ENCODE measurements at places on chromosomes 2 and 18.

- peaks cover 3% of the 10 kb centered on the region for H3K27me3 ChIP-seq
- H3K27ac ChIP-seq: no peak overlapping the region
- no peak for DNase-seq
- H3K4me3 ChIP-seq: no peak overlapping the region
- no peaks in the 10 kb centered on the region for H3K36me3 ChIP-seq
Measured at GRCh38 chr2:217398101-217398500, 538.2 kb upstream of the TNP1 start.

GRCh38 chr18:12372406-12372805, 4.6 kb downstream of the AFG3L2 start:
- peaks cover 36% of the 10 kb centered on the region for H3K4me1 ChIP-seq
- H3K4me3 ChIP-seq: no peak overlapping the region
- H3K27me3 ChIP-seq: no peaks in the 10 kb centered on the region
- H3K27ac ChIP-seq: no peak overlapping the region
- peaks cover 26% of the 10 kb centered on the region for H3K36me3 ChIP-seq
- DNase-seq: no peak

- H3K36me3 ChIP-seq: no peaks in the 10 kb centered on the region
- peak overlapping the region; percentile 15 for H3K4me3 ChIP-seq
- H3K4me1 ChIP-seq: peaks cover 31% of the 10 kb centered on the region
- no peak for DNase-seq
Measured at GRCh38 chr2:230636684-230637271, 75.9 kb upstream of the CAB39 start.

GRCh38 chr2:64245631-64246030, 101.4 kb upstream of the PELI1 start:
- H3K27ac ChIP-seq: no peak overlapping the region
- no peaks in the 10 kb centered on the region for H3K4me1 ChIP-seq
- H3K27me3 ChIP-seq: peaks cover 10% of the 10 kb centered on the region
- DNase-seq: no peak

DNA sequence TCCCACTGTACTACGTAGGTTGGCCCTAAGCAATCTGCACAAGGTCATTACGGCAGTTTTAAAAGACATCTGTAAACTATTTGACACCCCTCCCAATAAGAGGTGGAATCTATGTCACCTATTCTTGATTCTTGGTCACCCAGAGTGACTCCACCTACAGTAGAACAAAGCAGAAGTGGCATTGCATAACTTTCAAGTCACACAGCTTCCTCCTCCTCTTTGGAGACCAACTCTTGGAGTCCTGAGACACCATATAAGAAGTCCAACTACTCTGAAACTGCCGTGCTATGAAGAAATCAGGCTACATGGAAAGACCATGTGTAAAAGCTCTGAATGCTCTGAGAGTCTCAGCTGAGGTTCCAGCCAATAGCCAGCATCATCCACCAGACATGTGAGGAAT, 253.5 kb upstream of the CDH20 start:
- no peaks in the 10 kb centered on the region for H3K27me3 ChIP-seq
- H3K4me3 ChIP-seq: no peak overlapping the region
- no peaks in the 10 kb centered on the region for H3K4me1 ChIP-seq
- H3K36me3 ChIP-seq: no peaks in the 10 kb centered on the region
- DNase-seq: no peak

DNA sequence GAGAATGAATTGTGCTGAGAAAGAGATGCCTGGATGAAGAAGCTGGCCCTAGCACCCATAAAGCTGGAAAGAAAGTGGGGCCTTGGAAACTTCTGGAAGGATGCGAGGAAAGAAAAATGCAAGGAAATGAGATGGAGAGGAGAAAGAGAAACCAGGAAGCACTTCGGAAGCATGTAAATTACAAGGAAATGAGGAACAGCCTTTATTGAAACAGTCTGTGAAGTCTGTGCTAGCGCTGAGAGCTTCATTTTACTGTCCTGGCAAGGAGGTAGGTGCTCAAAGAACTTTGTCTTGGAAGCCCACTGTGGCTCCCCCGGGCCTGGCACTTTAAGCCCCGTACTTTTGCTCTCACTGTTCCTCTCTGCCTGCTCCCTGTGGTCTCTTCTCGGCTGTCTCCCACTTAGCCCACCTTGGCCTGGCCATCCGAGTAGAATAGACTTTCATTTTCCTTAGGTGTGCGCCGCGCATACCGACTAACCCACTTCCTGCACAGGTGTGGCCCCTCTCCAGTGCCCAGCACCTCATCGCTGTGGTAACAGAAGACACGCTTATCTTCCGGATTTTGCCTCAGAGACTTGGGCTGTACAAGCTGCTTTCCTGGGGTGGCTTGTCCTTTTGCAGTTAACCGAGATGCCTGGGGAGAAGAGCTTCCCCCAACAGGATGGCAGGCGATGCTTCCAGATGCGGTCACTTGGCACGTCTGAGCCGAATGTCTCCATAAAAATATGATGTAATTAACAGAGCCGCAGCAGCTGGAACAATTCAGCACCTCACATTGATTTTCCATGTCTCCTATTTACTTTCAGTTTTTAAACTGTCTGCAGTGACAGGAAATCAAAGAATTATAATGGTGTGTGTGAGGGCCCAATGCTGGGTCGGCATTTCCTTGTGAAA, 199.6 kb downstream of the HRH4 start:
- H3K36me3 ChIP-seq: no peaks in the 10 kb centered on the region
- H3K27me3 ChIP-seq: peaks cover 2% of the 10 kb centered on the region
- peaks cover 12% of the 10 kb centered on the region for H3K4me1 ChIP-seq
- peak overlapping the region; percentile 72 for H3K4me3 ChIP-seq
- peak; percentile 16 for DNase-seq

GRCh38 chr2:67457699-67458098, 60.6 kb downstream of the ETAA1 start:
- H3K27ac ChIP-seq: no peak overlapping the region
- no peaks in the 10 kb centered on the region for H3K27me3 ChIP-seq
- no peak for DNase-seq
- H3K4me3 ChIP-seq: no peak overlapping the region
- no peaks in the 10 kb centered on the region for H3K4me1 ChIP-seq

- peaks cover 12% of the 10 kb centered on the region for H3K4me1 ChIP-seq
- H3K36me3 ChIP-seq: no peaks in the 10 kb centered on the region
- no peak overlapping the region for H3K4me3 ChIP-seq
- no peak for DNase-seq
- no peak overlapping the region for H3K27ac ChIP-seq
Measured at GRCh38 chr18:24656050-24656449, 195.6 kb downstream of the HRH4 start.

GRCh38 chr2:223929571-223930102, 15.5 kb downstream of the WDFY1 start:
- no peaks in the 10 kb centered on the region for H3K27me3 ChIP-seq
- H3K27ac ChIP-seq: peak overlapping the region; percentile 48
- no peak for DNase-seq
- no peak overlapping the region for H3K4me3 ChIP-seq

GRCh38 chr2:20526160-20526559, 79.3 kb downstream of the RHOB start:
- no peak for DNase-seq
- H3K27me3 ChIP-seq: peaks cover 9% of the 10 kb centered on the region
- H3K27ac ChIP-seq: no peak overlapping the region
- no peaks in the 10 kb centered on the region for H3K4me1 ChIP-seq
- no peak overlapping the region for H3K4me3 ChIP-seq

DNA sequence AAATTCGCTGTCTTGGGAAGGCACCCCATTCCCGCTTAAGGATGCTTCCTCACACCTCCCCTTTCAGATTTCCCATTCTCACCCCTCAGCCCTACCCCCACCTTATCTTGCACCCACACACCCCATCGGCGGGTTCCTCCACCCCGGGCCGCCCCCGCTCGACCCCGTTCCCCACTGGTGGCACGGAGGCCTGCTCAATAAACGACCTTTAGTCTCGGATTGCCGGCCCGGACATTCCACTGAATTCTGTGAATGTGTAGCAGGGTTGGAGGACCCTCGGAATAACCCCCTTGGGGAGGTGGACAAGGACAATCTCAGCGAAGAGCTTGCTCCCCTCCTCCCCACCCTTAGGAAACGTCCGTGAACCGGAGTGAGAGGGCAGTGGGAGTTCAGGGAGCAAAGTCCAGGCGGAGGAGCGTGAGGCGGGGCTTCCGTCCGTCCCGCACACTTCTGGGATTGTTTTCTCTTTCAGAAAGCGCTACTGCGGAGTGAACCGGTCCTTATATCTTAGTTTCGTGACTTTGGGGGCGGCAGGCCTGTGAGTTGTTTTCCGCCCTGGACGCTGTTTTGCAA, 2.8 kb upstream of the LBX2 start:
- peak overlapping the region; percentile 26 for H3K27ac ChIP-seq
- peak overlapping the region; percentile 71 for H3K4me3 ChIP-seq

DNA sequence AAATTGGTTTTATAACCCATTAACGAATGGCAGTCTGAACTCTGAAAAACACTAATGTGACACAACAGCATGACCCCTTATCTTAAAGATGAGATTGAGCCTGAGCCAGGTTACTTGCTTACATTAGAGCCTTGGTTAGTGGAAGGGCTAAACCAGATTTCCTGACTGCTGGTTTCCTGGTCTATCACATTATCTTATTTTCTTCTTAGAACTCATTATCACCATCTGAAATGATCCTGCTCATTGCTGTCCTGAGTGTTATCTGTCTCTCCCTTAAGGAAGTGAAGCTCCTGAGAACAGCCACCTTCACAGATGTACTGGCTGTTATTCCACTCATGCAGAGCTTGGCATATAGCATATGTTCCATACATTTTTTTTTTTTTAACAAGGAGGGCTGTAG, 9.0 kb upstream of the NRP2 start:
- H3K27me3 ChIP-seq: peaks cover 16% of the 10 kb centered on the region
- DNase-seq: no peak
- no peak overlapping the region for H3K27ac ChIP-seq
- H3K4me1 ChIP-seq: no peaks in the 10 kb centered on the region
- no peak overlapping the region for H3K4me3 ChIP-seq
- no peaks in the 10 kb centered on the region for H3K36me3 ChIP-seq

- DNase-seq: no peak
- H3K4me1 ChIP-seq: no peaks in the 10 kb centered on the region
- H3K4me3 ChIP-seq: no peak overlapping the region
Measured at GRCh38 chr2:61771904-61772845, 81.7 kb downstream of the FAM161A start.

GRCh38 chr2:57497489-57498096, 549.0 kb upstream of the VRK2 start:
- no peaks in the 10 kb centered on the region for H3K27me3 ChIP-seq
- H3K27ac ChIP-seq: no peak overlapping the region
- no peak for DNase-seq
- no peaks in the 10 kb centered on the region for H3K36me3 ChIP-seq

DNA sequence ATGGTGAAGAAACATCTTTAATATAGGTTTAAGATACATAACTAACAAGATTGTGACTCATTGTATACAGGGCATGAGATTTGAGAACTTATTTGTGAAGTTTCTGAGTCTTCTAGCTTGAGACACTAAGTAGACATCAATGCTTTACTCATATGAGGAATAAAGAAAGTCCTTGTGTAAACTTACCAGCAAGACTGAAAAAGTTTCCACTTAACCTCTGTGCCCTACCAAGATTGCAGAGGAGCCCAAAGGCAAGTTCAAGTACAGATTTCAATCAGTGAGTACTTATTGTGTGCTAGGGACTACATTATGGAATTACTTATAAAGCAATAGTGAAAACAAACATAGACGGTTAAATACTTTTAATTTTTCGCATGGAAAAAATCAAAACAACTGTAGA, 1041.2 kb upstream of the CELF4 start:
- H3K27me3 ChIP-seq: no peaks in the 10 kb centered on the region
- no peak overlapping the region for H3K4me3 ChIP-seq
- DNase-seq: no peak
- H3K27ac ChIP-seq: no peak overlapping the region
- H3K36me3 ChIP-seq: no peaks in the 10 kb centered on the region
- peaks cover 5% of the 10 kb centered on the region for H3K4me1 ChIP-seq

DNA sequence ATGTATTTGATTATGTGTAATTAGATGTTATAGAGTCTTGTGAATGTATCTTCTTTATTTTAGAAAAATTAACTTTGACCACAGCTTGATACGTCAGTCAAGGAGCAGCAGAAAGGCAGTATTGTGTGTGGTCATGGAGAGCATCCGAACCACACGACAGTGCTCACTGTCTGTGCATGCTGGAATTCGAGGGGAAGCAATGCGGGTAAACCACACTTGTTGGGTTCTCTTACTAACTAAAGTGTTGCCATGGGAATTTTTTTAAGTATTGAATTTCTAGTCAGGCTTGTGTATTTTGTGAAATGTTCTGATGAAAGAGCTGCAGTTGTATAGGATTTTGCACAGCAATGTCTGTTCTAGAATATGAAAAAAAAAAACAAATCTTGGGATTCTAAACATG, 4.8 kb downstream of the PJVK start:
- H3K4me1 ChIP-seq: peaks cover 11% of the 10 kb centered on the region
- no peaks in the 10 kb centered on the region for H3K36me3 ChIP-seq
- H3K4me3 ChIP-seq: no peak overlapping the region

DNA sequence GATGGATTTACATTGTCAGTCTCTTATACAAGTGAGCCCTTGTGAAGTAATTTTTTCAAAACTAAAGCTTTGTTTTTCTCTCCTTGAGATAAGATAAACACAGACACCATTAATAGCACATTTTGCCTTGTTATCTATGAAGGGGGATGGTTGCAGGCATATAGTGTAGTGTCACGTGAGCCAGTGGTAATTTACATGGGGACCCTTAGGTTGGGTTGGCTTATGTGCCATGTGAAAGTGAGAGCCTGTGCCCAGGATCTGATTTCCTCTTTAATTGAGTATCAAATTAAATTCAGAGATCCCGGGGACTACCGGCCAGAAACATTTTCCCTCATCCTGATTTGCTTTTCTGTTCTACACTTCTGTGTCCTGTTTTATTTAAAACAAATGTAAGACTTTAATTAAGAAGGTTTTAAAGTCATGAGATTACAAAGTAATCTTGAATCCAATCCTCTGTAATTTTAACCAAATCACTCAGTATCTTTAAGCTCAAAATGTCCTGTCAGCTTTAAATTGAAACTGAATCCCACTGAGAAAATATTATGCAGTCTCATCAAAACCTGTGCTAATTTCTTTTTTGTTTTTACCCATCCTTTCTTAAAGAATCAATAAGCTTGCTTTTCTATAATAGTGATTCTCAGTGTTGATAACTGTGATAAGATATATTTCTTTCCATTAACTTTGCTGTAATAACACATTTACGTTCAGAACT, 63.8 kb downstream of the PTPRM start:
- H3K36me3 ChIP-seq: no peaks in the 10 kb centered on the region
- no peak overlapping the region for H3K4me3 ChIP-seq
- no peaks in the 10 kb centered on the region for H3K27me3 ChIP-seq
- no peak overlapping the region for H3K27ac ChIP-seq
- no peaks in the 10 kb centered on the region for H3K4me1 ChIP-seq

DNA sequence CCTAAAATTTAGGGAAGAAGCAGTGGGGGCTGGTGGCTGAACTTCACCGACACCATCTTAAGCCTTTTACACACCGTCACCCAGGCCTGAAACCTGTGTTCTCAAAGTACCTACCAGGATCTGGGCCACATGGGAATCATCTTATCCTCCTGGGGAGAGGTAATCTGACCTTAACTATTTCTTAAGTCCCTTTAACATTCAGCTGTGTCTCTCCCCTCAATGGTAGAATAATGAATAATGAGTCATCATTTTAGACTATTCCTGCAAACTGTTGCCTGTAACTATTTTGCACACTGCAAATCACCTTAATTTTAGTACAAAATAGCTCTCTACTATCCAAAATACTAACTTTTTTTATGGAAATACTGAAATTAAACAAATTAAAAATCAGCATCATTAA, 149.4 kb upstream of the KLF7 start:
- no peaks in the 10 kb centered on the region for H3K27me3 ChIP-seq
- H3K36me3 ChIP-seq: peaks cover 10% of the 10 kb centered on the region
- H3K4me3 ChIP-seq: no peak overlapping the region

- no peaks in the 10 kb centered on the region for H3K36me3 ChIP-seq
- H3K27me3 ChIP-seq: peaks cover 9% of the 10 kb centered on the region
- no peak for DNase-seq
- no peaks in the 10 kb centered on the region for H3K4me1 ChIP-seq
- no peak overlapping the region for H3K27ac ChIP-seq
Measured at GRCh38 chr2:72109291-72109690, 38.4 kb downstream of the CYP26B1 start.

Data from activated T-helper 1 cell treated with anti-CD3 and anti-CD28 coated beads, Interleukin-12 subunit alpha, Interleukin-12 subunit beta, Interleukin-2, Interleukin-4 antibody, amounts not matched to agents 30 ng/mL and 10 ng/mL and 1 ng/mL, durations not matched to agents 14 hours and 24 hours and 36 hours (primary cell).